GM12864 (cell line): ENCODE measurements at places on chromosomes 16 and 17.

DNA sequence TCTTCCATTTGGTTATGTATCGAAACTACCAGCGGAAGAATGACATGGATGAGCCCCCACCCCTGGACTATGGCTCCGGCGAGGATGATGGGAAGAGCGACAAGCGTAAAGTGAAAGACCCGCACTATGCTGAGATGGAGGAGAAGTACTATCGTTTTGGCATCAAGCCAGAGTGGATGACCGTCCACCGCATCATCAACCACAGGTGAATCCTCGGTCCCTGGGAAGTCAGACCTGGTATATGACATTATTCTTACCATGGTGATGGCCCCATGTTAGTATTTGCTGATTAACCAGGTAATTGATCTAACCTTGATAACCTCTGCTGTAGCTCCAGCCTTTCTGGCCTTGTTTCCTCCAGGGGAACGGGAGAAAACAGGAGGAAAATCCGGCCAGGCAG is 8.5 kb downstream of the CHD3 start:
- no peak for DNase-seq

DNA sequence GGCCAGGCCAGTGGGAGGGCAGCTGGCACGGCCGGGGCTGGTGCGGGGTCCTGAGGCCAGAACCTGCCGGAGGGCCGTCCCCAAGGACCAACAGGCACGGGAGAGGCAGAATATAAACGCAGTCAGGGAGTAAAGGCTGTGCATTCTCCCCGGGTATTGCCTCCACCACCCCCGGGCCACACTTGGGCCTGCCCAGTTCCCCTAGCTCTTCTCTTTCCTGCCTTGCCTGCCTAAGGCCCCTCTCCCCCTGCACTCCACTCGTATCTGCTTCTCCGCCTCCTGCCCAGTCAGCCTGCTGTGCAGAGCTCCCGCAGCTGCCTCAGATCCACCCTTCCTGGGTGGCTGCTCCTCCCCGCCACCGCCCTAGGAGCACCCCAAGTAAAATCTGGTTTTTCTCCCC is 5.0 kb upstream of the RPH3AL start:
- no peak for DNase-seq

DNA sequence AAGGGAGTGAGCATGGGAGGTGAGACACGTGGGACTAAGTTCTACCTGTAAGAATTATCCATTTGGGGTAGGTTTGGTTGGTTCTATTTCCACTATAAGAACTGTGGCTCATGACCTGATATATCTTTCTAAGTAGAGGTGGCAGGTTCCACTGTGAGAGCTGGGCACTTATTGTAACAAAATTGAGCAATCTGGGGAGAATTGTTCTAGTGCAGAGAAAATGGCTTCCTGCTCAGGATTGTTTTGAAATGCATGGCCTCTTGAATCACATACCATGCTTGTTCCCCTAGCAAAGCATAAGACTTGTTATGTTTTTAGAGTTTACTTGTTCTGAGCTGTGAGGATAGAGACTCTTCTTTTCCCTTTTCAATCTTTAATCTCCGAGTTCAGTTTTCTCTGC is 125.9 kb downstream of the MAP2K6 start:
- DNase-seq, result no peak

DNA sequence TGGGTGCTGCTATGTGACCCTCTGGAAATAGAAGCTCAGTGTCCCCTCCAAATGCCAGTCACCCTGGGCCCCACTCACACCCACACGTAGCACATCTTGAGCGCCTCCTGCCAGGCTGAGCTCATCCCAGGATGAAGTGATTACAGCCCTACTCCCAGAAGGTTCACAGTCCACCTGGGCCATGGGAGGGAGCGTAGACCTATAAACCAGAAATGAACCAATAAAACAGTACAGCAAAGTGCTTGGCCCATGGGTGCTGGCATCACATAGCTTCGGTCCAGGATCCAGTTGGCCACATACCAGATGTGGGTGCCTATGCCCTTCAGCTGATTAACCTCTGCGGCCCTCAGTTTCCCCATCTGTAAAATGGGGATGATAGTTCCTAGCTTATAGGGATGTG is 2.2 kb upstream of the BICDL2 start:
- no peak for DNase-seq

GRCh38 chr16:68732741-68733399 is 4.2 kb upstream of the CDH1 start:
- no peak for DNase-seq

DNA sequence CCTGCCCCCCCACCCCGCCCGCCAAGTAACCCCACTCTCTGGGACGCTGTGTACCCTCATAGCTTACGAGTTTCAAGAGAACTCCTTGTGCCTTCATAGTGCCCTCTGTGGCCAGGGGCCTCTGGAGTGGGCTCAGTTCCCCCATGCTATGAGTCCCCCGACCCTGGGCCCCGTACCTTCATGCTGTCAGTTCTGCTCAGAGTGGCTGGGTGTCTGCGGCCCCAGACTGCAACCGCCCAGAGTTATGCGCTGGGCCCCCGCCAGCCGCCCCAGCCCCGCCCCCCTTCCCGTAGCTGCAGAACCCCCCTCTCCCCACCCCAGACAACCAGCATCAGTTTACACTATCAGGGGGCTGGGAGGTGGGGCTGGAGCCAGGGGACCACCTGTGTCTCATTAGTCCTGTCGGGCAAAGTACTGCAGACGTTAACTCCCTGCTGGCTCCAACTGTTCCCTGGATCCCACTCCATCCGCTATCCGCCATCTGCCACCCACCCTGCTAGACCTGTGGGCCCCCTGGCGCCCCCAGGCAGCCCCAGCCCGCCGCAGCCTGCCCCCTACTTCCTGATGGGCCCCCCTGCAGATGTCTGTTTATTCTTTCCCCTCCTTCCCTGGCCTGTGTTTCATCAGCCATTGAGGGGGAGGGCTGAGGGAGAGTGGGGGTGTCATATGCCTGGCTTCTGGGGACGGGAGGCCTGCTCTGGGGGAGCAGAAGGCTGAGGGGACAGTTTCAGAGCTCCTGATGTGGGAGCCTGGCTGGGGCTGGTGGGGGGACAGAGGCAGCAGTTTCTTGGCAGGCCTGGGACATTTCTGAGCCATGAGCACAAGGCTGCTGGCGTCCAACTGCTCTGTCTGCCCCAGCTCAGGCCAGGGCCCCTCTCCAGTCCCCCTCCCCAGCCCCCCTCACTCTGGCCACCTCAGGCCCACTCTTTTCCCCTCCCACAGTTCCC is at the start of gene MFAP4:
Gene MFAP4 (minus strand): TSS at position 217 of the 947 bp plus-strand sequence. CDS start 35 bp downstream, at position 182.
- DNase-seq, result no peak

- DNase-seq, result no peak
Measured at GRCh38 chr16:49338611-49339265, 34.9 kb upstream of the C16orf78 start.

- no peak for DNase-seq
Measured at GRCh38 chr16:53092284-53092683, 37.5 kb downstream of the CHD9 start.

DNA sequence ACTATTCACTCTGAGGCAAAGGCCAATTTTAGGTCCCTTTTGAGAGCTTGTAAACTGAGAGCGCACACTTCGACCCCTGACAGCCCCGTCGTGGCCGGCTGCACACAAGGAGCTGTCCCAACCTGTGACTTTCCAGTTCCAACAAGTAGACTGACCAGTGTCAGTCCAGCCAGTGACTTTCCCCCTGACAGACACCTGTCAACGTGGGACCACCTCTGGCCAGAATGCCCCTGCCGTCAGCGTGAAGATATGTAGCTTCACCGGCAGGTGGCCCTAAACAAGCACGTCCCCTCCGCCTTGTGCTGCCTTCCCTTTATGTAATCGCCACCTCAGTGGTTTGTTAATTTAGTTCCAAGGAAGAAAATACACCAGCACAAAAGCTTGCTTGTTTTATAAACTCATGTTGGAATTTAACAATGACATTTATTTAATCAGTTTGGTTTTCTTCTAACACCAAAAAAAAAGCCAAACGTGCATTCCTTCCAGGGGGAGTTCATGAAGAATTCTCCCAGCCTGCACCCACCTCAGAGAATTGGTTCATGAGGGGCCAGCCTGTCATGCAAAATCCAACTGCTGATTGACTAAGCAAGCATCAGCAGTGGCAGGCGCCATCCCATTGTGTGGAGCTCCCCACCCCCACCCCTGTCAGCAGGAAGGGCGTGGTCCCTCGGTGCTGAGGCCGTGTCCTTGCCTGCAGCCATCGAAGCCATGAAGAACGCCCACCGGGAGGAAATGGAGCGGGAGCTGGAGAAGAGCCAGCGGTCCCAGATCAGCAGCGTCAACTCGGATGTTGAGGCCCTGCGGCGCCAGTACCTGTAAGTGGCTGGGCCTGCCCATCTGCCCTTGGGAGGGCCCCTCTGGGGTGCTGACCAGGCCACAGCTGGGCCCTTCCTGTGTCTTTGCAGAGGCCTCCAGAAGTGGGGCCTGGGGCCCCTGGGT is 33.9 kb downstream of the PLD6 start:
- no peak for DNase-seq

GRCh38 chr16:89324056-89325010 is 106.8 kb downstream of the ZNF778 start:
- peak; percentile 72 for DNase-seq

DNA sequence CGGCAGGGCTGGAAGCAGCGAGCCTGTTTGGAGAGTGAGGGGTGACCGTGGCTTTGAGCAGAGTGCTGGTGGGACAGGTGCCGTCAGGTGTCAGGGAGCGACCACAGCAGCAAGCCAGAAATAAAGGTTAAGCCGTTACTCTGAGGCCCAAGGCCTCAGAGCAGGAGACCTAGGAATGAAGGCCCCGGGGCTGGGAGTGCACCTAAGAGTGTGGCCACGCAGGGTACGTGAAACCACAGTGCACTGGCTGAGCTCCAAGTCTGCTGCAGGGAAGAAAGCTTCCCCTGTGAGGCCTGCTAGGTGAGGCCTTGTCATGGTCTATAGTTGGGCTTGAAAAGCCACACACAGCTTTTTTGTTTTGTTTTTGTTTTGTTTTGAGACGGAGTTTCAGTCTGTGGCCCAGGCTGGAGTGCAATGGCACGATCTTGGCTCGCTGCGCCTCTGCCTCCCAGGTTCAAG is 8.7 kb downstream of the CLUAP1 start:
- peak; percentile 83 for DNase-seq

DNA sequence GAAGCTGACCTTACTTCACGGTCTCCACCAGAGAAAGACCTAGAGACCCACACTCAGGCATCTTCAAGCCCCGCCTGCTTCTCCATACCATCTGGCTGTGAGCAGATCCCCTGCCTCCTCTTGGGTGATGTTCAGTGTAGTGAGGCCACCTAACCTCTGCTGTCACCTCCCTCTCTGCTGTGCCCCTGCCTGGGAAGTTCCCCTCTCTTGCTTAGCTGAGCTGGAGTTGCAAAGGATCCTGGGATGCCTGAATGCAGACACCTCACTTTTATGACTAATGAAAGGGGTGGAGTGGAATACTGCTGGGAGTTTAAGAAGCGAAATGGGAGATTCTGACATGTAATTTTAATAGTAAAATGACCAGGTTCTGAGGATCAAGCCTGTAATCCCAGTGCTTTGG is 5.8 kb downstream of the IRX3 start:
- DNase-seq, result no peak

GRCh38 chr16:75529959-75530358 is 5.9 kb downstream of the CHST5 start:
- DNase-seq, result no peak

DNA sequence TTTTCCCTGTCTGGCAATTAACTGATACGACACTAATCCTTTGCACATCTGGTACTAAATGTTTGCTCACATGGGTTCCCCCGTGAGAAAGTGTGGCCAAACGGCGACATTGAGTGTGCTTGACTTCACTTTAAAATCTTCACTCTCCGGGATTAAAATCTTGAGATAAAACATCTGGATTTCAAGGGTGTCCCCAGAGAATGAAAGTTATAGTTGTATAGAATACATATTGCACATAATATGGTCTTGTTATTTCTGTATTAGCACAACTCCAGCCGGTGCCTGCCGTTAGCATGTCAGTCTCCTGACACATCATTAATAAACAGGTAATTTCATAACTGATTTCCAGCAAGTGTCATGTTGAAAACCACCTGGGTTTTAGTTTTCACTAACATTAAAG is 749.0 kb upstream of the SOX9 start:
- DNase-seq, result no peak

DNA sequence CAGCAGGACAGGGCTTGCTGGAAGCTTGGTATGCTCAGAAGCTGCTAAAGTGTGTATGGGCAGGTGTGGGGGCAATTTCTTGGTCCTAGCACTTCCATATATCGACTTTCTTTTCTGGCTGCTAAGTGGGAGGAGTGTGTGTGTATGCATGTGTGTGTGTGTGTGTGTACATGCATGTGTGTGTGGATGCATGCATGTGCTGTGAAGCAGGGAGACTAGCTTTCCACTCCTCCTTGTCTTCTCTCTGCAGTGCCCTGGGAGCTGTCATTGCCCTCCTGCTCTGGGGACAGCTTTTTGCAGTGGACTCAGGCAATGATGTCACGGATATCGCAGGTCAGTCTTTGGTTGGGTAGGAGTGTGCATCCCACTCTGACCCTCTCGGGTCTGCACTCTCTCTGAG is 1.6 kb downstream of the HP start:
- DNase-seq, result no peak

GRCh38 chr17:6556121-6557039 is at the start of gene PITPNM3:
Gene PITPNM3, minus strand, starts transcription at chr17:6556555. Its CDS starts 149 bp downstream, at chr17:6556406.
- no peak for DNase-seq

- DNase-seq, result no peak
Measured at GRCh38 chr17:78111727-78112517, 16.6 kb downstream of the TMC6 start.

- DNase-seq, result no peak
Measured at GRCh38 chr16:77541165-77541564, 106.3 kb upstream of the ADAMTS18 start.

- DNase-seq, result no peak
Measured at GRCh38 chr17:52986056-52986662, 827.6 kb upstream of the CA10 start.

GRCh38 chr17:50221864-50222545 is 20.6 kb upstream of the COL1A1 start:
- DNase-seq, result no peak

- no peak for DNase-seq
Measured at GRCh38 chr17:45005700-45006099, 37.6 kb upstream of the C1QL1 start.

DNA sequence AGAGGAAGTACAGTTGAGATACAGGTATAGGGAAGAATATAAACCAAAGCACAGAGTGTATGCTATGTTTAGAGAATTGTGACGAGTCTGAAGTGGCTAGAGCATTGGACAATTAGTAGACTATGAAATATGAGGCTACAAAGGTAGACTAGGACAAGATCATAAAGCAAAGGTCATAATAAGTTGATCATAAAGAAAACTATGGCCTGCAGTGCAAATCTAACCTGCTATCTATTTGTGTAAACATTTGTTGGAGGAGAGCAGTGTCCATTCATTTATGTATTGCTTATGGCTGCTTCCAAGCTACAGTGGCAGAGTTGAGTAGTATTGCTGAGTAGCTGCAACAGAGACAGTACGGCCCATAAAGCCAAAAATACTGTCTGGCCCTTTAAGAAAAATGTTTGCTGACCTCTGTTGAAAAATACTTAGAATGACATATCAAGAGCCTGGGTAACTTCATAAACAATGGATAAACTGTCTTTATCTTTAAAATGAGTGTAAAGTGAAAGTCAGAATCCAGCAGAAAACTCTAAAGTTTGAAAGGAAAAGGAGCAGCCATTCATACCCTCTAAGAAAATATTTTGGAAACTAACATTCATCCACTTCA is 14.5 kb upstream of the OR1E2 start:
- DNase-seq, result no peak

- no peak for DNase-seq
Measured at GRCh38 chr17:4766201-4766600, 5.5 kb upstream of the TM4SF5 start.
